H4 (cell line): ENCODE measurements at places on chromosomes 6 and 20.

GRCh38 chr6:102525336-102525735, 1131.8 kb downstream of the GRIK2 start:
- no peak for DNase-seq

DNA sequence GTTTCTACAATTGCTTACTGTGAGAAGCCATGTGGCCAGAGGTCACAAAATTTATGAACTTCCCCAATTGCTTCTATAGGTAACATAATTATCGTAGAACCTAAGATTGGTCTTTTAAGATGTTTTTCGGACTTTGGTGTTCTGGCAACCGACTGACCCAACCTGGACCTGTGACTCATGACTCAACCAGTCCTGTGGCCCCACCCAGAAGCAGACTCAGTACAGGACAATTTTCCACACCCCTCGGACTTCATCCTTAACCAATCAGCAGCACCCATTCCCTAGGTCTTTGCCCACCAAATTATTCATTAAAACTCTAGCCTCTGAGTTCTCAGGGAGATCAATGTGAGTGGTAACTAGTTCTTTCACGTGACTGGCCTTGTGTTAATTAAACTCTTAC, 26.4 kb upstream of the AKAP12 start:
- no peak for DNase-seq

DNA sequence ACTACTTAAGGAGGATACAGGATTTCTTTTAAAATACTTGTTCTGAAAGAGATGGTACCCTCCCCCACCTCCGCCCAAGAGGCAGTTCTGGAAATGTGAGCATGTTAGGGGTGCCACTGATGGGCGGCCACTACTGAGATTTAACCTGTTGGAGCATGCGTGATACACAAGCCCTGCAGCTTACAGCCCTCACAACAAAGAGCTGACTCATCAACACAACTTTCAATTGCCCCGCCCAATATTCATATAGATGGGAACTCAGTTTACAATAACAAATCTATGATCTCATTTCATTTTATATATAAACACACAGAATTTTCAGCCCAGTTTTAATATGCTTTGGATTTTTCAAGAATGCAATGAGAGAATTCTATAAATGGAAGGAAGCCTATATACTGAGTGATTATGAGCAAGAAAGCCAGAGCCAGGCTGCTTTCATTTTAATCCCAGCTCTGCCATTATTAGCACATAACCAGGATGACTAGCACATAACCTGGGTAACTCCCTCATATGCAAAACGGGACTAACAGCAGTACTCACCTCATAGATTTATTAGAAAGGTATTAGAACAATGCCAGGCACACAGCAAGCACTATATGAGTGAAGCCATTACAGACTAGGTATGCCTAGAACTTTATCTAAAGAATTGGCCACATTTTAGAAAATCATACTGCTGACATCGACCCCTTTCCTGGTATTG, 45.6 kb upstream of the IPCEF1 start:
- DNase-seq, result no peak

- DNase-seq, result no peak
These were observed 21.6 kb downstream of the TOX2 start for GRCh38 chr20:43936104-43936770.

GRCh38 chr6:29552512-29553051, 7.0 kb downstream of the UBD start:
- no peak for DNase-seq

- DNase-seq, result no peak
These were observed 251.9 kb upstream of the IRAK1BP1 start for GRCh38 chr6:78615430-78615904.

DNA sequence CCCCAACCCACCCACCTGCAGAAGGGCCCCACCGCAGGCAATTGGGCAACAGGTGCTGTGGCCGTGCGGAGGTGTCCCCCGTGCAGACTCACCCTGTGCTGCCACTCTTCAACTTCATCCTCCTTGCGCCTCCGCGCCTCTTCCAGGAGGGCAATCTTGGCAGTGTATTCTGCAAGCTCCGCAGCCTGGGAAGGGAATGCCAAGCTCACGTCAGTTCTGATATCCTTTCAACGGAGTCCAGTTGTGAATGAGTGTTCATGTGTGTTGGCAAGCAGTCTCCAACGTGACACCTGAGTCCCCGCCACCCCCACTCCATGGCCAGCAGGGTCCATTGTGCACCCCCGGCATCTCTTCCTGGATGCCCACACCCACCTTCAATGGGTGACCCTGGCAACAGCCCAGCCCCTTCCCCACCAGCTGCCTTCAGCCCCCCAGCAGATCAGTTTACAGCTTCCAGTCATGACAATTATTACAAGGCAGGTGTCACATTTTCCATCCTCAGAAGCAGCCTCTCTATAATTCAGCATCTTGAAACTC, 49.9 kb downstream of the EZR start:
- no peak for DNase-seq

DNA sequence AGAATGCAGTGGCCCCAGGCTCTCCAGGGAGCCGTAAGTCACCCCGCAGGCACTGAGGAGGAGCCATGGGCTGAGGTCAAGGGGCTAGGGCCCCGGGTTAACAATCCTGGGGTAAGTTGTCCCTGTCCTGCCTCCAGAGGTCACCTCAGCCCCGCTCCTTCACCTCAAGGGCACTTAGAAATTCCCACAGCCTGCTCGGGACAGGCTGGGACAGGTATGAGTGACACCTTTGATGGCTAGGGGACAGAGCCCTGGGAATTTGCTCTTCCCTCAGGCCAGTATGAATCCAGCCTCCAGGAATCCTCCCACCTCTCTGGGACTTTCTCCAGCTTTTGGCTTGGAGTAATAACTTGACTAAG, 3.5 kb upstream of the GRM4 start:
- DNase-seq, result no peak

DNA sequence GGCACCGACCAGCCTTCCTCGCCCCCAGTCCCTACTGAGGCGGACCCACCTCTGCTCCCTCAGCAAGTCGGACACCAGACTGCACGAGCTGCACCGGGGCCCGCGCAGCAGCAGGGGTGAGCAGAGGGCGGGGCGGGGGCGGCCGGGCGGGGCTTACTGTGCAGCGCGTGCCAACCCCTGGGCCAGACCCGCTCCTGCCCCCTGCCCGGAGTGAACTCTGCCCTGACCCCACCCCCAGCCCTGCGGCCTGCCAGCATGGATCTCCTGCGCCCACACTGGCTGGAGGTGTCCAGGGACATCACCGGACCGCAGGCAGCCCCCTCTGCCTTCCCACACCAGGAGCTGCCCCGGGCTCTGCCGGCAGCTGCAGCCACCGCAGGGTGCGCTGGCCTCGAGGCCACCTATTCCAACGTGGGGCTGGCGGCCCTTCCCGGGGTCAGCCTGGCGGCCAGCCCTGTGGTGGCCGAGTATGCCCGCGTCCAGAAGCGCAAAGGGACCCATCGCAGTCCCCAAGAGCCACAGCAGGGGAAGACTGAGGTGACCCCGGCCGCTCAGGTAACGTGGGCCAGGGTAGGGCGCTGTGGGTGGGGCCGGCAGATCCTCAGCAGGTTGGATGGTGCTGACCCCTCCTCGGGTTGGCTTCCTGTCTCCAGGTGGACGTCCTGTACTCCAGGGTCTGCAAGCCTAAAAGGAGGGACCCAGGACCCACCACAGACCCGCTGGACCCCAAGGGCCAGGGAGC, 1.5 kb upstream of the SLC2A4RG start:
- no peak for DNase-seq

- peak; percentile 16 for DNase-seq
These were observed 7.2 kb downstream of the FAM120B start for GRCh38 chr6:170313716-170314295.

- no peak for DNase-seq
These were observed 1.3 kb downstream of the CBLN4 start for GRCh38 chr20:56004007-56004406.

DNA sequence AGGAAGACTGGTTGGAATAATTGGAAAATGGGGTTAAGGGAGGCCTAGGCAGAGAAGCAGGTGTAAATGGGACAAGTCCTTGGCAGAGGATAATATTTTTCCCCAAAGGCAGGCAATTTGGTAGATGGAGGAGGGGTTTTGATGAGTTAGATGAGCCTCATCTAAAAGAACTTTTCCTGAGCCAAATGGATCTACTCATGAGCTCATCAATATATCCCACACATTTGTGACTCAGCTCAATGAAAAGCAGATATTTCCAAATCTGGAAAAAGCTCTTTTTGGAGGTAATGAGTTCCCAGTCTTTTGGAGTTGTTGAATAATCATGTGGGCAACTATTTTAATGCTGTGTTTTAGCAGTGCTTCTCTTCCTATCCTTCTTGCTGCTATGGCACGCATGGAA, 685.5 kb upstream of the CITED2 start:
- DNase-seq, result no peak

- peak; percentile 67 for DNase-seq
These were observed at the start of gene CD109 for GRCh38 chr6:73695619-73696421. Gene CD109, plus strand, starts transcription at chr6:73696203. Its CDS starts 13 bp downstream, at chr6:73696216.

DNA sequence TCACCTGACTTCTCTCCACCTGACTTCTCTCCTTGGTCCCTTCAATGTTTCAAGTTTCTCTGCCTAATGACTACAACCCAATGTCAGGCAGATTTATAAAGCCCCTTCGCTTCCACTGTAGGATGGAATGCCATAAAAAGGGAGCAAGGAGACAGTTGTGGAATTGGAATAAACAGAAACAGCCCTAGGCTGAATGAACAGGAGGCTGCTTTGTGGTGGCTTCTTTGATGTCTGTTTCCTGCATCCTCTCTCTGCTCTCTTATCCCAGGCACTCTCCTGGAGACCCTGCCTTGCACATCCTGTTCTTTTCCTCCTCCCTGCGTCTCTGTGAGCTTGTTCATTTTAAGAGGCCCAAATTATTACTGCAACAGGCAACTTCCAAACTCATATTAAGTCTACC, 16.9 kb downstream of the MUCL3 start:
- no peak for DNase-seq

DNA sequence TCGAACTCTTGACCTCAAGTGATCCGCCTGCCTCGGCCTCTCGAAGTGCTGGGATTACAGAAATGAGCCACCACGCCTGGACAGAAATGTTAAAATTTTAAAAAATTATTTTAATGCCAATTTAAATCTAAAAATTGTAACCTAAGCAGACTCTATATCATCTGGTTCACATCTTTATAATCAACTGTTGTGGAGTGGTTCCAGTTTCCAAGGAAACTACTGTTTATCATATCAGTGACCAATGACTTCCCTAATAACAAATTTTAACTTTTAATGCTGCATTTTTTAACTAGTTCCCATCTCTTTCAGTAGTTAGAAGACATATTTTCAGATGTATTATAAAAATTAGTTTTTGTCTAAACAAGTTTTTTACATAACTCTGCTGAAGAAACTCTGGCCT, 5.2 kb upstream of the BTN3A2 start:
- DNase-seq, result no peak

DNA sequence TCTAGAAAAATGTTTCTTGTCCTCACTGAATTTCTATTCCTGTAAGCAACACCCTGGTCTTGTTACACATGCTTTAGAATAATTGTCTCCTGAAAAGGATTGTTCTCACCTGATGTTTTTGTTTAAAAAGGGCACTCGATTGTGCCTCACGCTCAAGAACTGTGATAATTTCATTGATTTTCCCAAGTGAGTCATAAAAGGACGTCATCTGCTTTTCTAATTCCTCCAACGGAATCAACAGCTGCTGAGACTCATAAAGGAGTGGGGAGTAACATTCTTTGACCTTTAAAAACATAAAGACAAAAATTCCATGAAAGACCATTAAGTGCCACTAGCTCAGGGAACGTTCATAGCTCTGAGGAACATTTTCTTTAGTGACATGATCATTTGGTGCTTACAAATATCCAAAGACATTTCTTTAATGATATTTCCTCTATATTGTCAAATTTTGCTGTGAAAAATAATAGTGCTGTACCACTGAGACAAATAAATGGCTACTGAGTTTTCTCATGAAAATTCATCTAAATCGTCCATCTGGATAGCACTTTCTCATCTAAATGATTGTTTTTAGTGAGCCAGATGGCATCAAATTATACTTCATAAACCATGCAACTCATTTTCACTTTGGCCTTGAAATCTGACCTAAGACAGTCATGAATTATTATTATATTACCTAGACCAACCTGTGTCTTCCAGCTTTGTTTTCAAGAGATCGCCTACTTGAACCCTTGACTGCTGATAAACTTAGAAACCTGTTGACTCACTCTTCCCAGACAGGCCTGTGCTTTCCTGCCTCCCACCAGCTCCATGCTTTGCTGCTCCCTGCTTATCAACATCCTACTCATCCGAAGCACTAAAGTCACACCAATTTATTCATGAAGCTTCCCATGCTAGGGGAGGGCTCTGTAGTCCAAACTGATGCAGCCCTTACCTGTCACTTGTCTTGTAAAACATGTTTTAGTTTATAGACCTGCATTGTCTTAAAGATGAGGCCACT, 178.2 kb downstream of the SYNE1 start:
- DNase-seq, result no peak

DNA sequence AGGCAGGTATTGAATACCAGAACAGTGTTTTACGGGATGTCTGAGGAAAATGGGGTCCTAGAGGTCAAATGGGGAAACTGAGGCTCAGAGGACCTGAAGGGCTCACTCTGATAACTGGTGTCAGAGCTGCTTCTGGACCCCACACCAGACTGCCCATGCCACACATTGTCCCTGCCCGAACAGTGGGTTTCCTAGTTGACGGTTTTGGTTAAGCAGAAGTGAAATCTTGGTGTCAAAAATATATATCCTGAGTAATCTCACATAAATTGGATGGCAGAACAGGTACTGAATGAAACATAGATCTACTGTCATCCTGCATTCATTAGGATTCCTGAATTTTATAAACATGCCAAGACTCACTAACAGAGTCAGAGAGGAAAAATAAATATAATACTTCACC, 16.3 kb downstream of the NOX3 start:
- DNase-seq, result no peak

- no peak for DNase-seq
These were observed 3.5 kb downstream of the RNASET2 start for GRCh38 chr6:166952567-166953486.

- DNase-seq, result no peak
These were observed 15.5 kb upstream of the KIF25 start for GRCh38 chr6:167981916-167982462.

DNA sequence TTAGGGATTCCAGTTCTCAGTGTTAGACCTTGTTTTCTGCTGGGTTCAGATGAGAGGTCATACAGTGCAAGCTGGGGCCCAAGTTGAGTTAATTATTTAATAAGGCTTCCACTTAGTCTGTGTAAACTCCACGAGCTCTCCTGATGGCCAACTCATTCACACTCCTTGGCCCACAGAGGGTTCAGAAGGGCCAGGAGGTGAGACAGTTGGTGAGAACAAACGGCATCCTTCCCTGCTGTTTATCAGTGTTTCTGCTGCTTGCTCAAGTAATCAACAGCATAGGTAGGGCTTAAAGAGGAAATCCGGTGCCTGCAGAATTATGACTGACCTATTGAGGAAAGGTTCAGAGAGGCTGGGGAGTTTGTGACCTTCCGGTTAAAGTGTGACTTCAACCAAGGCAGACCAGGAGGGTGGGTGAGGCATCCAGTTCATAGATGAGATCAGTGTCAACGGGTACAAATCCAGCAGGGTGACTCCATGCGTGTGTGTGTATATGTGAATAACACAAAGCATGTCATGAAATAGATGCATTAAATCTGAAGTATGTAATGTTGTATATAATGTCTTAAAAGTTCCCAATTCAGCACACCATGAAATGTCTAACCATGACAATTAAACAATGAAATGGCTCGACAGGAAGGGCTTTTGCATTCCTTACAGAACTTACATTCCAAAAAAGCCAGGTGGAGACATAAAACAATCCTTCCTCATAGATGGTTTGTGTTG, 37.4 kb upstream of the BCAS1 start:
- DNase-seq, result no peak

GRCh38 chr6:155706341-155706740, 250.7 kb upstream of the NOX3 start:
- no peak for DNase-seq
